ENCODE measurements at places on chromosomes 5 and 9.

DNA sequence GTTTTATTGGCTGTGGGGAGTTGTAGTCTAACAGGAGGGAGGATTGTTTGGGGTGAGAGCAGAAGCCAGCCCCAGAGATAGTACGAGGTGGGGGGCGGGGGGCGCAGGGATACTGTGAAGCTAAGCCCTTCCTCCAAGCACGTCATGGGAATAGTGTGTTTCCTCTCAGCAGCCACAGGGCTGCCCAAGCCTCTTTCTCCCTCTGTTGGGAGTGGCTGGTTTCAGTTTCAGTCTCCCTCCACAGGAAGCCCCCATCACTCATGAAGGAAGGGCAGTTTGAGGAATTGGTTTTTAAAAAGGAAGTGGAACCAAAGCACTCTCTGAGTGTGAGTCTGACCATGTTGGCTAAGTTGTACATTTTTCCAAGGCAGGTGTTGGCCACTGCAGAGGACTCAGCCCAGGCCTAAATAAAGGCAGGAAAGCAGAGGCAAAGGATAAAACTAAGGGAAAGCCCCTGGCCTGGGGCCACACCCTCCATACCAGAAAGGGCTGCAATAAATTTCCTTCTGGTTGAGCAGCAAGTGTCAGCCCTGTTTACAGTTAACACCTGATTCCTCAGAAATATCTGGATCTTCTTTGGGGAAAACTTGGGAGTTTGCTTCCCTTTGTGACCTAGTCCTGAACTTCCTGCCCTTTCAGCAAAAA is 3.2 kb downstream of the RAB24 start:
- DNase-seq, result peak; percentile 77

DNA sequence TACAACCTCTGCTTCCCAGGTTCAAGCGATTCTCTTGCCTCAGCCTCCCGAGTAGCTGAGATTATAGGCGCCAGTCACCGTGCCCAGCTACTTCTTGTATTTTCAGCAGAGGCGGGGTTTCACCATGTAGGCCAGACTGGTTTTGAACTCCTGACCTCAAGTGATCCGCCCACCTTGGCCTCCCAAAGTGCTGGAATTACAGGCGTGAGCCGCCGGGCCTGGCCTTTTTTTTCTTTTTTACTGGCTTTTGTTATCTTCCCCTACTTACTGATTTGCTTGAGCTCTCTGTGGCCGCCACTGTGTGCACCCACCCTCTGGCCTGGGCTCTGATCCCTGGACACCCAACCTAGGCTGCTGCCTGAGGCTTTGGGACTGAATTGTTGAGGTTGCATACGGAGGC is 60.3 kb downstream of the ANKRD33B start:
- no peak for DNase-seq

DNA sequence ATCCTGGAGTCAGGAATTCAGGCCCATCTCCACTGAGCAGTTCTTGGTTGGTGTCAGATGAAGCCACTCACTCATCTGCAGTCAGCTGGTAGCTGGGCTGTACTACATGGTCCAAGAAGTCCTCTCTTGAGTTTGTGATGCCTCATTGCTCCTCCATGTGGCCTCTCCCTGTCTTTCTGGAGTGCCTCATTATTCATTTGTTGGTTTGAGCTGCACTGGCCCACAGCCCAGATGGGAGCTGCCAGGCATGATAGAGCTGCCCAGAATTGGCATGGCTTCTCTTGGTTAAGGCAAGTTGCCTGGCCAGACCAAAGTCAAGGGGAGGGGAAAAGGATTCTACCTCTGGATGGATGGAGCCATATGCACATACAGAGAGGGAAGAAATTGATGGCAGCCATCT is 8.0 kb downstream of the PTCD2 start:
- DNase-seq, result no peak

GRCh38 chr5:155522540-155522939 is 509.0 kb downstream of the KIF4B start:
- DNase-seq, result no peak
